Renal cortical epithelial cell (primary cell): ENCODE measurements at places on chromosomes 1 and 21. TPM values are rescaled to one million over a fixed set of nuclear protein-coding genes. Genes with fewer than 3 reads are reported as not detected.

DNA sequence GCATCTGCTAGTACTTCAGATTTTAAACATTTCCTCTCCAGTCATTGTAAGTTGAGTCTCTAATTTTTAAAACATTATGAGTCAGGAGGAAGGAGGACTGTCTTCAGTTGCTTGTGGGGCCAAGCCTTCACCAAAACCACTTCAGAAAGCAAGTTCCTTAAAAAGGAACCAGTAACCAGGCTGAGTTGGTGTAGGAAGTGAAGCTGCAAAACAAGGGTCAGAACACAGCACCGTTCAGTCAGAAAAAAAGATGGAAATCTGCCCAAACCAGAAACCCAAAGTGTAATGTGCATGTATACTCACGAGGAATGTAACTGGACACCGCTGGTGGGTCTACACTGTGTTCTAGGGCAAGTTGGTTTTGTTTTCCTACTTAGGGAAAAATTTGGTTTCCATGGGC, 402.1 kb downstream of the SETD4 start:
- peak; percentile 65 for DNase-seq

DNA sequence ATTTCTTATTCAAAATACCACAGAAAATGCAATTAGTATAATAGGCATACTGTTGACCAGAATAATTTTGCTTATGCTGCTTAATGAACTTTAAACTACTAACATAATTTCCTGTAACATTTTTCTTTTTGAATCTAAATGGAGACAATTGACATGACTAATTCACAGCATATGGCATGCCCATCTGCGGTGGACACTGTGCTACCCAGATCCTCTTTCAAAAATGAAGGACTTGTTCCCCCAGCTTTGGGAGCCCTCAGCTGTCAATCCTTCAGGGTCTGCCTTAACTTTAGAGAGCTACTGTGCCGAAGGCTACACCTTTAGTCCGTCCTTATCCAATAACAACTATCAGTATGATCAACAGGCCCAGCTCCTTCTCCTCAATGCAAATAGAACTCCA, 789.0 kb downstream of the PLA2G4A start:
- no peak for DNase-seq

DNA sequence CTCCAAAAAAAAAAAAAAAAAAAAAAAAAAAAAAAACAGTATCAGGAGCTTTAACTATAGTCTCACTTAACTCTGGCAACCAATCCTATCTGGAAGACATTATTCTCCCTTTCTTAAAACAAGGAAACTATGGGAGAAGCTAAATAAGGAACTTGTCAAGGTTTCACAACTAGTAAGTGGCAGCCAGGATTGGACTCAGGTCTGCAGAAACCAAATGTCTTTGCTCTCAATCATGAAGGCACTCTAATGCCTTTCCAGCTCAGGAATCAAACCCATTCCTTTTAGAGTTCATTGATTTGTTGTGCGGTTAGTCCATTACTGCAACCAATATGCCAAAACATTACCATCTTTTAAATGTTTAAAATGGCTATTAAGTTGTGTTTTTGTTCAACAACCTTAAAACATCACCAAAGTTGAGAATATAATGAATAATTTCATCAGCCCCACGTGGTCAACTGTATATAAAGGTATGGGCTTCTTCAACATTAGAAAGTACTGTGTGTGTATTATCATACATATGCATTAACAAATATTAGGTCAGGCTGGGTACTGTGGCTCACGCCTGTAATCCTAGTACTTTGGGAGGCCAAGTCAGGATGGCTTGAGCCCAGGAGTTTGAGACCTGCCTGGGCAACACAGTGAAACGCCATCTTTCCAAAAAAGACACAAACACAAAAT, 1.5 kb downstream of the EPRS1 start:
- no peak for DNase-seq

DNA sequence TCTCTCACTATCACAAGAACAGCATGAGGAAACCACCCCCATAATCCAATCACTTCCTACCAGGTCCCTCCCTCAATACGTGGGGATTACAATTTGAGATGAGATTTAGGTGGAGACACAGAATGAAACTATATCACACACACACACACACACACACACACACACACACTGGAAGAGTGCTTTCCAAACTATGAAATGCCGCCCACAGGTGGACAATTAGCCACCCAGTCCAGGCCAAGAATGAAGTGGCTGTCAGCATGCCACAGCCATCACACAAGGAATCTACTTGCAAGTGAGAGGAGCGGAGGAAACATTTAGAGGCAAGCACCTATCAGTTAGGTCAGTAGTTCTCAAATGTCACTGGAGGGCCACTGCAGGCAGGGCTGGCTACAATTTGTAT, 105.4 kb upstream of the HOOK1 start:
- no peak for DNase-seq

The RNU5D-1 gene
- total RNA-seq: not detected in 2 replicates

DNA sequence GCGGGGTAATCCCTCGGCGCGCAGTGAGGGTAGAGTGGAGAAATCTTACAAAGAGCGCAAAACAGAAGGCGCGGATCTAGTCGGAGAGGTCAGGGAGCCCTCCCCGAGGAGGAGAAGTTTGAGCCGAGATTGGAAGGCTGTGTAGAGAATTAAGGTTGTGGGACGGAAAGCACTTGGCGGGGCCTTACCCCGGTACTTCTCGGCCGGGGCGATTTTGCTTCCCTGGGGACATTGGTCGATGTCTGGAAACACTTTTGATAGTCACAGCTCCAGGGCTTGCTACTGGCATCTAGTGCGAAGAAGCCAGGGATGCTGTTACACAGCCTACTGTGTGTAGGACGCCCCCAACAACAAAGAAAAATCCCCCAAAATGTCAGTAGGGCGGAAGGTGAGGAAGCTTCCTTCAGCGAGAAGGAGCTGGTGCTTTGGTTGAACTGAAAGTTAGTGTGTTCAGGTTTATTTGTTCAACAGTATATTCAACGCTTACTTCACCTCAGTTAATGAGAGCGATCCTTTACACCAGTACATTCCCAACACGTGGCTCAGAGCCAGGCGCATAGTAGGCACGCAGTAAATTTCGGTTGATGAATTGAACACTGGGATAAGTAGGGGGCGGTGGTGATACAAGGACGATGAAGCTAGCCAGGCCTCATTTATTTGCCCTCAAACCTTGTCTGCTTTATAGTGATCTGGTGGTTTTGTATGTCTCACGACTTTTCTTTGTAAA, 807 bp downstream of the CEP85 start:
- no peak for DNase-seq

DNA sequence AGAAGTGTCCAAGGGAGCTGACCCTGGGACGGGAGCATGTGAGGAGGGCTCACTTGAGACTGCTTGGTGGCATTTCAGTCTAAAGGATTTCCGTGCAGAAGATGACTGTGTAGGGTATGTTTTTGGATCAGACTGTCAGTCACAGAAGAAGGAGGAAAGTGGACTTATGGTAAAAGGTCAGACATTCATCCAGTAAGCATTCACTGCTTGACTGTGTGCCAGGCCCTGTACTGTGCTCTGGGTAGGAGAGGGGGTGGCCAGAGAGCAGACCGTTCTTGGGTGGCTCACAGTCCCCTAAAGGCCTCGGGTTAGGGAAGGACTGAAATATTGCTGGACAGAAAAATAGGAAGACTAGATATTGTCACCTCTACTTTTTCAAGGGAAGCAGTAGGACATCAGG, 2.1 kb upstream of the SERINC2 start:
- no peak for DNase-seq

GRCh38 chr1:16969057-16969611, 11.3 kb downstream of the MFAP2 start:
- no peak for DNase-seq

The COL16A1 gene
- total RNA-seq: 14.5 and 14.8 TPM in 2 replicates

DNA sequence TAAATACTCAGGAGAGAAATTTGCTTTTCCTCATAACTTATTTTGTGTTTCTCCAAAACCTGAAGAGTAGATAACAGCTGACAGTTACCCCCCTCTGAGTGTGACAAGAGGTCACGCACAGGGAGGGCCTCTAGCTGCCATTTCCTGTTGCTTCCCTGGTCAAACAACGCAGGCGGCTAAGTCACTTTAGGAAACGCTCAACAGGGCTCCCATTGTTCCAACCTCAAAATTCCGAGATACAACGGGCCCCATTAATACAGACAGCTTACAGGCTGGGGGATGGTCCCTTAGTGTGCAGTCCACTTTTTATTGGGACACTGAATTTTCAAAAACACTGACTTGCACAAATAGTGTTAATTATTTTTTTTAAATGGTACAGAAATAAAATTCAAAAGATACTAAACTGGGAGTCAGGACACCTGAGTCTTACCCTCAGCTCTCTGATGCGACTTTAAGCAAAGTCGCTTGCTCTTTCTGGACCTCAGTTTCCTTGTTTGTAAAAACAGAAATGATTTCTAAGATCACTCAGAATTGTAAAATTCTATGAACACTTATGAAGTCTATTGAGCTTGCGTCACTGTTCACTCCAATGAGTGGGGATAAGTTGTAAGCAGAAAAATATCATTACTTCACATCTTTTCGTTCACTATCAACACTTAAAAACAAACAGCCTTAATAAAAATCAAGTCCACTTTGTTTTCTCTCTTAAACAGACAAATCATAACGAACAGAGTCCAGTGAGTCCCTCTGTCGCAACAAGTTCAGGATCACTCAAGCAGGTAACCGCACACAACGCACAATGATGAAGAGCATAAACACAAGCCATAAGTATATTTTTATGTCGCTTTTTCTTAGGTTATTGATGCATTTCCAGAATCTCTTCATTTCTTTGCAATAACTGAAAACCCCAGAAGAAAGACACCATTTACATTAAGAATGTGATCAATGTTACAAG, 13.5 kb downstream of the LZIC start:
- no peak for DNase-seq

- DNase-seq: no peak
Observed at GRCh38 chr1:157272729-157273524, 134.7 kb upstream of the ETV3 start.
